ENCODE measurements at places on chromosomes 4 and X.

DNA sequence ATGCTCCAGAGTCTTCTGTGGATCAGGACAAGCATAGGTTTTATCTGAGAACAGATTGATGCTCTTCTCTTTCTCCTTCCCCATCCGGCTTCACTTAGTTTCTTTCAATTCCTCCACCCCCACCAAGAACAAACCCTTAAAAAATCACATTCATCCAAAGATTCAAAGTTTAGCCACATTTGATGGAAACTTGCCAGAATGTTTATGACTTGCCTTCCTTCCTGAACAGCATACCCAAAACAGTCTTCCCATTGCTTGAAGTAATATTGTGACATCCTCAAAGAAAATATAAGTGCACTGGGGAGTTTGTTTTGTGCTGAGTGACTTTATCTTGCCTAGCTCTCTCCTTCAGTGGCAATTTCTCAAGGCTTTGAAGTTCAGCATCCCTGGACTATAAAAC is 83.0 kb downstream of the MAGEB17 start:
- no peak for DNase-seq

DNA sequence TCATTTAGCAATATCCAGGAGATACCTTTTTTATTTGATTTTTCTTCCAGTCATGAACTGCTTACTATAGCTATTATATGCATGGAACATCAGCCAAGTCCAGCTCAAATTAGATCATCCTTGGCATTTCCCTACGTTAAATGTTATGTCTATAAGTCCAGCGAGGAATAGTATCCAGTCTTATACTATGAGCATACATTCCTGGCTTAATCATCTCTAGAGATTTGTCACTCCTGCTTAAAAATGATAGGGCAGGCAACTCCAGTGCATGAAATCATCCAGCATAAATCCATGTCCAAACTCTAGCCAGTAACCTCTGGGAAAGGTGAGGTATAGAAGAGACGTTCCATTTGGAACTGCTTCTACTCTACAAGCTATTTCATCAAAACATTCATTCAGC is 126.7 kb upstream of the VCX2 start:
- DNase-seq, result no peak

- DNase-seq, result no peak
Observed at GRCh38 chr4:181650033-181650825, 593.0 kb upstream of the TENM3 start.

GRCh38 chrX:1750267-1750666 is 135.4 kb downstream of the ASMT start:
- DNase-seq, result no peak

- peak; percentile 46 for DNase-seq
Observed at GRCh38 chrX:51496501-51497291, at the start of gene NUDT11. NUDT11 (minus strand) TSS chrX:51496592; CDS start chrX:51496444, 148 bp downstream.

DNA sequence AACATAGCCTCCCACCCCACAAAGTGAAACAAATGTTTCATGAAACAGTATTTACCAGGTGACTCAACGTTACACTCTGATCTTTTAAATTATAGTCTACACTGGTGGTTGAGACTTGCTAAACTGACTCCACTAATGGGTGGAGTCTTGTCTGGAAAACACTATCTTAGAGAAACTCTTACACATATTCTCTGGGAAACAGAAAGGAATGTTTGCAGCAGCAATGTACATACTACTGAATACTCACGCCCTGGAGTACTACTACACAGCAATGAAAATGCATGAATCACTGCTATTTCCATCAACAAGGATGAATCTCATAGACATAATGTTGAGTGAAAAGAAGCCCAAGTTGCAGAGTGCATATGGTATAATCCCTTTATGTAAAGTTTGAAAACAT is 208.5 kb upstream of the IGFBP7 start:
- no peak for DNase-seq

DNA sequence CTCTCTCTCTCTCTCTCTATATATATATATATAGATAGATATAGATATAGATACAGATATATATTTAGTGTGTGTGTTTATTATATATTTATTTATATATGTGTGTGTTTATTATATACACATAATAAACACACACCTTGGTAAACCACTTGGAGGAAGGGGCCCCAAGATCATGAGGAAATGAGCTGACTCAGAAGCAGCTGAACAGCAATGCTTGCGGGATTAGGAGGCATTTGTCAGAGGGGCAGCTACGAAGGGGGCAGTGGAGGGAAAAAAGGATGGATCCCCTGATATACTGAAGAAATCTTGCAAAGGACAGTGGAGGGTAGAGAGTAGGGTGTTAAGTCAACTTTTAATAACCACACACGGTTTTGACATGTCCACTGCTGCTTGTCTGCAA is 120.0 kb upstream of the SORBS2 start:
- DNase-seq, result no peak

- no peak for DNase-seq
Observed at GRCh38 chr4:104064646-104065577, 345.1 kb upstream of the TACR3 start.

DNA sequence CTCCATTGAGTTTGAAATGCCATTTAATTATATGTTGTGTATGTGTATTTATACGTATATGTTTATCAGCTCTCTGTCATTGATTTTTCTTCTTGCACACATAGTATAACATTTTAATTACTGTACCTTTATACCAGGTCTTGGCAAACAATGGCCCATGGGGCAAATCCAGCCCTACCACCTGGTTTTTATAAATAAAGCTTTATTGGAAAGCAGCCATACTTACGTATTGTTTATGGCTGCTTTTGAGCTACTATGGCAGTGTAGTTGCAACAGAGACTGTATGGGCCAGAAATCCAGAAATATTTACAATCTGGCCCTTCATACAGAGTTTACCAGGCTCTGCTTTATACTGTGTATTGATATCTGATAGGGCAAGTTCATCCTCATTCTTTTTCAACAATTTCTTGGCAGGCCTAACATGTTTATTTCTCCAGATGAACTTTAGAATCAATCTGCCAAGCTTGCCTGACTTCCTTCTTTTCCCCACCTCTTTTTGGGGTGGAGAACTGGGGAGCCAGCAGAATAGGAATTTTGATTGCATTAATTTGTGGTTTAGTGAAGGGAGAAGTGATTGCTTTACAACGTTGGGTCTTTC is 15.8 kb downstream of the DCUN1D4 start:
- no peak for DNase-seq

DNA sequence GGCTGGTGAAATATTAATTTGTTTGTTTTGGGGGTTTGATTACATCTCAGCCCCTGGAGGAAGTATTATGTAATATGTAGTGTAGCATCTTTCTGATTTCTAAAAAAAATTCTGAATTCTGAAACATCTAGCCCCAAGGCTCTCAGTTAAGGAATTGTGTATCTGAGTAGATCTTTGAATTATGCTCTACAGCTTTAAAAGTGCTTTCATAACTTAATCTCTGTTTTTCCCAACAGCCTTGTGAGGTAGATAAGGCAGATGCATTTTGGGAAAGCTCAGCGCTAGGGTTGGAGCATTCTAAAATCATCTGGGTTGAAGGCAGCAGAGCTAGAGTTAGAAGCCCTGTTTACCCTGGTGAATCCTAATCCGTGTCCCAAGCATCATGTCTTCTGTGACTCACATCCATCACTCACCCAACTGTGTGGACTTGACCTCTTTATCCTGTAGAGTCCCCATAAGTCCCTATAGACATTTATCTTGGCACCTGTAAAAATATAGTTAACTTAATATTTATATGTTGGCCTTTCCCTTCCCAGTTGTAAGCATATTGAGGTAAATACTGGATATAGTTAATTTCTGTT is 49.8 kb downstream of the FNIP2 start:
- DNase-seq, result no peak

DNA sequence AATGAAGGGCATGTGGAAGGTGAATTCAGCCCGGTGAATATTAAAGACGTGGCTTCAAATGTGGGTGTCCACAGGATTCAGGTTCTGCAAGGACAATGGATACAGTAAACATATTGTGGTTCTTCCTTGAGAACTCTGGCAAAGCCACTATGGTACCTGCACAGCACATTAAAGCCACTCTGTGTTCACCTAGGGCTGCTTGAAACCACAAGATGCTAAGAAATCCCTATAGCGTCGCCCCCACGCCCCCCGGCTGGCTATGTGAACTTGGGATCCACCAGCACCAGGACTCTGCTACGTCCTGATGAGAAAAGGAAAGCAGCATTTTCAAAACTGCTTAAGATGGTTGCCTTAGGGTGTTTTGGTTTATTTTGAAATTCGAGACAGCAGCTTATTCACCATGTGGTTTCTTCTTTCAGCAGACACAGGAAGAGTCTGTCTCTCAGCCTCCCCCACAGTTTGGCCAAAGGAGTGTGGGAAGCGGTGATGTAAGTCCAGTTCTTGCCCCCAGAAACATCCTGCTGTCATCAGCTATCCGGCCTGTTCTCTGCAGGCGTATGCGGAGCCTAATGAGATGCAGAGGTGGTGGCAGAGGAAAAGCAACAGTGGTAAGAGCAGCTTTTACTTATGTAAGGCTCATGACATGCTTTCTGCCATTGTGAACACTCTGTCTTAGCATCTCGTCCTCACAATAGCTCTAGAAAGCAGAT is 111.5 kb downstream of the AFAP1 start:
- DNase-seq, result no peak

DNA sequence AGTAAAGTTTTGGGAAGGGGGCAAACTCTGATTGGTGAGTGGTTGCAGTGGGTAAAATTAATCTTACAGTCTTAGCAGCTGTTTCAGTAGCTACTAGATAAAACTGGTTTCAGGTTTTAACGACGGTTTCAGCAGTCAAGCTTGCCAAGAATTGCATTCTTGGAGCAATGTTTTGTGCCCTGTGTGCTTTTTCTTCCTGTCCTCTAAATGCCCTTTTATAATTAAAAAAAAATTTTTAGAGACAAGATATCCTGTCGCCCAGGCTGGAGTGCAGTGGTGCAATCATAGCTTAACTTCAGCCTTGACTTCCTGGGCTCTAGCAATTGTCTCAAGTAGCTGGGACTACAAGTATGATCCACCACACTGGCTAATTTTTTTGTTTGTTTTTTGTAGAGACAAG is 6.3 kb upstream of the PPEF2 start:
- DNase-seq, result no peak

- no peak for DNase-seq
Observed at GRCh38 chr4:23890369-23891063, 669 bp upstream of the PPARGC1A start.

- no peak for DNase-seq
Observed at GRCh38 chr4:183960046-183960420, 54.9 kb downstream of the STOX2 start.

DNA sequence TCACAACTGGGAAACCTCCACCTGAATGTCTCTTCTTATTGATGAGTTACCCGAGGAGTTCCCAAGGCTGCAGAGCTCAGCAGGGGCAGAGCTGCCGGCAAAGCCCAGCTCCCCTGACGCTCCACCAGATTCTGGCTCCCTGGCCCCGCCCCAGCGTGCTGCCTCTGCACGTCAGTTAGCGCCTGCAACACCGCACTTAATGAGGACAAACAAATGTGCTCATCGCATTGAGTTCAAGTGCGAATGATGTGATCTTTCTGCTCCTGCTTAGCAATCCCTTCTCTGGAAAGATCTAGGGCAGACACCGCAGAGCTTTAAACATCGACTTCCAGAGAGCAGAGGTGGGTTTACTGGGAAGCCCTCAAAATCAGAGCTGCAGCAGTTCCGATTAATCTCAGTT is 55.5 kb upstream of the FBXW7 start:
- DNase-seq, result peak; percentile 4

- no peak for DNase-seq
Observed at GRCh38 chr4:85994576-85994975, 365.3 kb downstream of the MAPK10 start.

DNA sequence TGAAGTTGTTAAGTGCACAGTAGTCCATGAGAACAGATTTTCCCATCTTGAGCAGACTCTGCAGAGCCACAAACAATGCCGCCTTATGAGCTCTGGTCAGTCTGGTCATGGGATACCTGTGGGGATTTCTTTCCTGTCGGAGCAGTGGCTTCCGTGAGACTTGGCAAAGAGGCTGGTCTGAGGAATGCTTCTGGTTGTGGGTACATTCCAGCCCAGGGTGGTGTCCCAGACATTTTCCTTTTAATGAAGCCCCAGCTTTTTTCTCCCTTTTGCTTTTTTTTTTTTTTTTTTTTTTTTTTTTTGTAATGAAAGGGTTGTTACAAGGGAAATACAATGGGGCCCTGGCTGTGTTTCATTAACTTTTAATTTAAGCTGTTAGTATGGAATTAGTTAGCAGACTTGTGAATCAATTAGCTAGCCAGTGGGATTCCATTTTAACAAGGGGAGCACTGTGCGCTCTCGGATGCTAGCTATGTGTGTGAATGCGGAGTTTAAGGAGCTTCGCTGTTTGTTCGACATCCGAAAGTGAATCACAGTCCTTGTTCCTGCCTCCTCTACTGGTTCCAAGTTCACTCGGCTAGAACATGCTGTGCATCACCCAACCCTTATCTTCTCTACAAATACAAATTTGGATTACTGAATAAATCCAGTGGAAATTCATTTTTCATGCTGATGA is 225.1 kb downstream of the CBR4 start:
- DNase-seq, result no peak

GRCh38 chr4:124640022-124640730 is 72.4 kb downstream of the ANKRD50 start:
- no peak for DNase-seq

DNA sequence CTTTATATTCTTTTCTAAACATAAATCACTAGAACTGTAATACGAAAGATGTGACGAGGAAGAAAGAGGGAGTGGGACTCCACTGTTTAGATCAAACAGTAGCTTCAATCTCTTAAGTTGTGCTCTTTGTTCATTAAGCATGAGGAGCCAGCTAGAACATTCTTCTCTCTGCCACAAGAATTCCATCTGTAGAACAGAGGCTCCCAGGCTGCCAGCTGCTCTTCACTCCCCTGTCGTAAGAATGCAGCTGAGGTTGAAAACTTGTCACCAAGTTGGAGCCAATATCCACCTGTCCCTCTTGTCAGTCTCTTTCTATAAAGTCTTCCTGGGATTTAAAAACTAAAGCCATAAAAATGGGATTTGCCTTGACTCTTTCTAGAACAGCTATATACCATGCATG is 65.0 kb upstream of the SEC24B start:
- DNase-seq, result no peak

- peak; percentile 61 for DNase-seq
Observed at GRCh38 chr4:55545641-55546505, 836 bp downstream of the CLOCK start.

DNA sequence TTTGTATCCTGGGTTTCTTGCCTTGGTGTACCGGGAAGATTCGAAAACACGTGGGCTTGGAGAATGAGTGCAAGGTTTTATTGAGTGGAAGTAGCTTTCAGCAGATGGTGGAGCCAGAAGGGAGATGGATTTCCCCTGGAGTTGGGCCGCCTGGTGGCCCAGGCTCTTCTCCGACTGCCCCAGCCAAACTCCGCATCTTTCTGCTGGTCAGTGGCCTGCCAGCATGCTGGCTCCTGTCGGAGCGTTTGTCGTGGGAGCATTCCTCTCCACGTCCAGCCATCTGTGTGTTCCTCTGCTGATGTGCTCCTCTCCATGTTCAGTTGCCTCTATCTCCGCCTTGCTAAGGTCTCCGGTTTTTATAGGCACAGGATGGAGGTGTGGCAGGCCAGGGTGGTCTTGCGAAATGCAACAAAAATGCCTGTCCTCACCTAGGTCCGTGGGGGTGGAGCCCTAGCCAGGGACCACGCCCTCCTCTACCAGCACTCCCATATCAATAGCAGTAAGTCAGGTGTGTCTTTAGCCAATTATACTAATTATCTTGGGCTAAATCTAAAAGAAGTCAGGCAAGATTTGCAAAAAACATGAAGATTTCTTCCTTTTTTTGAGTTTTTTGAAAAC is 745.8 kb upstream of the AMOT start:
- no peak for DNase-seq

Measured in stimulated activated CD4-positive, alpha-beta T cell treated with anti-CD3 and anti-CD28 coated beads, Interleukin-4, amount 100 ng/mL, for 4 hours (primary cell).